ENCODE measurements at places on chromosomes 6 and 20.

GRCh38 chr20:62117658-62118057 lies 4.6 kb upstream of the LSM14B start:
- no peak for DNase-seq

- no peak for DNase-seq
Measured at GRCh38 chr6:39166912-39167290, 51.9 kb upstream of the SAYSD1 start.

DNA sequence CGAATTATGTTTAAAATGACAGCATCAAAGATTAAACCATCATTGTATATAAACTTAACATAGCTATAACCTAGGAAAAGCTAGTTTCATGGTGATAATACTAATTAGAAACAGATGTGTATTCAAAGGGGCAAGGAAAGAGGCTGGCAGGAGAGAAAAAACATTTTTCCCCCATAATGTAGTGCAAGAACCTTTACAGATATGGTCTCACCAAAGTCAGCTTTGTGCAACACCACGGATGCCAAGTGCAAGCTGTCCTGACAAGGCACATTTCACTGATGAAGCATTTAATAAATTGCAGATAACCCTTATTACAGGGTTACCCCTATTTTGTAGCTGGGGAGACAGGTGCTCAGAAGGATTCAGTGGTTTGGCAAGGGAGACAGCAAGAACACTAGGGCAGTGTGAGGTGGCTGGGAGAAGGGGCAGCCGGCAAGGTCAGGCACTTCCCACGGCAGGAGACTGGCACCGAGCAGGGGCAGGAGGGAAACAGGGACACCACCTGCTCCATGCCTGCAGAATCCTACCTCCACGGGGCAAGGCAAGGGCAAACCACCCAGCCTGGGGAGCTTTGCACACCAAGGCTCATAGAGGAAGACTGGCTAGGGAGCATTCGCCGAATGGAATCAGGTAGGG lies 6.5 kb downstream of the RPS6KA2 start:
- DNase-seq: no peak

DNA sequence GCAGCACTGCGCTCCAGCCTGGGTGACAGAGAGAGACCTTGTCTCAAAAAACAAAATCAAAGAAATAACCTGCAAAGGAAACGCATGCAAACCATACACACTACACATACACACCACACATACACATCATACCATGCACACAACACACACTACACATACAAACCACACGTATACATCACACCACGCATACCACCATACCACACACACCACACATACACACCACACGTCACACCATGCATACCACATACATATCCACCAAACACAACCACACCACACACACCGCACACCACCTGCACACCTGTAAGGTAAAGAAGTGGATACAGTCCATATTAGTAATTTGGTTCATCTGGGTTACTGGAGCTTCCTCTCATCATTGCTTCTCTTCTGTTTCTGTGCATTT lies 32.3 kb upstream of the F13A1 start:
- DNase-seq: no peak

- no peak for DNase-seq
Measured at GRCh38 chr6:16227048-16227562, 11.3 kb upstream of the GMPR start.

GRCh38 chr6:95321126-95321525 lies 256.2 kb upstream of the MANEA start:
- DNase-seq: no peak

DNA sequence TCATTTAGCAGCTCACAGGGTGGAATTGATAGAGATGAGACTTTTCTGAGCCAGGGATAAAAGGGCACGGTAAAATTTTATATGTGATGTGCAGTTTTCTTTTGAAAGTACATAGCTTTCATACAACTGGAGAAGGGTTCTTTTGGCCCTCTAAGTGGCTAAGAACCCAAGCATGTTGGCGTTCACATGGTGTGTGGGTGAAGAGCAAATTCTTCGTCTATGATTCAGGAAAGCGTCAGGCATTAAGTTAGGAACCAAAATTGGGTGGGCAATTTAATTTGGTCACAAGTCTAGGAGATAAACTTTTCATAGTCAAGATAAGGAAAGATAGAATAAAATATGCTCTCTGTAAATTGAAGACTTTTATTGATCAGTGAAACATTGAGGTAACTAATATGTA lies 153.9 kb downstream of the UTRN start:
- DNase-seq: no peak

GRCh38 chr6:157813750-157814455 lies 9.1 kb upstream of the SNX9 start:
- DNase-seq: no peak

DNA sequence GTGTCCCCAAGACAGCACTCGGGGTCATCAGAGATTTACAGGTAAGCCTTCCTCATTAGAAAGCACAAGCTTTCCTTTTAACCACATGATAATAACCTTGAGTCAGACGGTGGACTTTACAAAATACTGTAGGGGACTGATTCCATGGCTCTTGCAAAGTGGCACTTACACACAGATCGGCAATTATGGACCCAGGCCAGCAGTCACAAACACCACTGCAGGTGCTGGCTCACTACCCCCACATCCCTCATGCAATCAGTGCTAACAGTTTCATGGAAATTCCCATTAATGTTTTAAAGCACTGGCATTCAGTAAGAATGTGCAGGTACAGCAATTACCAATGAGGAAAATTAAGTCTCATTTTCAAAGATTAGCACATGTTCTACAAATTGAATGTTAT lies 516.5 kb downstream of the PRKN start:
- no peak for DNase-seq

DNA sequence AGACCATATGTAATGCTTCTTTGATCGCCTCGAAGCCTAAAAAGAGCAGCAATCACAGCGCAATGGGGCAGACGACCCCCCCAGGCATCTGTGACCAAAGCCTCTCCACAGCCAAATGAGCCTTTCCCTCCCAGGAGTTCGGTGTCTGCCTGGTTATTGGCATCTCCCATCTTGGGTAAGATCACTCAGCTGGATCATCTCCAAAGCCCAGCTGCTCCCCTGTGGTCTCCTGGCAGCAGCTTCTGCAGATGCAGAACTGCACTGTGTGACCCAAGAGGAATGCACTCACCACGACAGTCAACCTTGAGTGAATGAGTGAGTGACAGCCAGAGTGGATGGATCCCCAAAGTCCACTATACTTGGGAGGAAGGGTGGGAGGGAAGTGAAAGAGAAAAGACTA lies 44.8 kb upstream of the IYD start:
- no peak for DNase-seq

- no peak for DNase-seq
Measured at GRCh38 chr6:167491438-167492099, 166.7 kb downstream of the TTLL2 start.

DNA sequence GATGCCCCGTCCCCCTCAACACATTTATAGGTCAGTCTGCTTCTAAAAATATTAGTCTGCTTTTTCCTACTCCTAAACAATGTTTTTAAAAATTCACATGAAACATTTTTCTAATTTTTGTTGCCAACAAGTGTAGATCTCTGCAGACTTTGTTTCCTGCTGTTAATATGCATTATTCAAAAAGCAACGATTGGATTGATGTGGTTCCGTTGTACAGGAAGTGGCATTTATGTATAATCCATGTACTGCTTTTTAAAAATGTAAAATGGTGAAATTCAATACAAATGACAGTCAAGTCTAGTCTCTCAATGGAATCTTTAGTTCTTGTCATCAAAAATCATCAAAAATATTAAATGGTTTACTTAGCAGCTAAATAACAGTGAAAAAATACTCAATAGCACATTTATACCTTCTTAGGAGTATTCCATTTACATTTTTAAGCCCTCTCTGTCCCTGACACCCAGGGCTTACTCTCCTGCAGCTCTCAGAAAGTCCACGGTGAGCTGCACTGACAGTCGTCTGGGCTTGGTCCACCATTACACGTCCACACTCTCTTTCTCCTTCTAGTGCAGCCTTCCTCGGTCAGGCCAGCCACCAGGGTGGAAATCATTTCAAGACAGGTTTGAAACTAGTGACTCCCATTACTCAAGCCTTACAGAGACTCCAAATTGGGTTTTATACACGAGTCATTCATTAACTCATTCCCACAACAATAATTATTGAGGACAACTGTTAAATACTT lies 211.5 kb downstream of the TMEM200A start:
- DNase-seq: no peak

GRCh38 chr6:22327881-22328280 lies 31.0 kb upstream of the PRL start:
- DNase-seq: no peak

DNA sequence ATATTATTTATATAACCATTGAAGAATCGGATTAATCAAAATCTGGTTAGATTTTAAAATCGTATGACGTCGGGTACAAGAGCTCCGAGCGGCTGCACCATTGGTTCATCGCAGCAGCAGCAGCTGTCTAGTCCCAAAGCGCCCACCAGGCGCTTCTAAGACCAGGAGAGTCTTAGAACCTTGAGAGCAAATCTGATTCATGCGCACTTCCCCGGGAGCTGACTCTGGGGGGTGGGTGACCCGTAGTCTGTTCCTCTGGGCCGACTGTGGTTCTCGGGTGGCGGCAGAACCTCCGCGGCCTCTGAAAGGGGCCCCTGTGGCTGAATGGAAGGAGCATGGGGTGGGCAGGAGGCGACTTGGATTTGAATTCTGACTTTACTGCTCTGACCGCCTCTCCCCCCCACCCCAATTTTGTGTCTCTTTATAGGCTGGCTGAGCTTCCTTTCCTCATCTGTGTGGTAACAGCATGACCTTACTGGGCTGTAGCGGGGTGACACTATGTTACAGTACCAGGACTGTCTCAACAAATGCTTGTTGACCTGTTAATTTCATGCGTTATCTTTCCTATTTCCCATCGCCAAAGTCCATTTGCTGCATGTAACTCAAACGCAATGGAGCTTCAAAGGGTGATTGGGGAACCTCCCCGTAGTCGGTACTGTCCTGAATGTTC lies 119.7 kb downstream of the RTN4IP1 start:
- no peak for DNase-seq

DNA sequence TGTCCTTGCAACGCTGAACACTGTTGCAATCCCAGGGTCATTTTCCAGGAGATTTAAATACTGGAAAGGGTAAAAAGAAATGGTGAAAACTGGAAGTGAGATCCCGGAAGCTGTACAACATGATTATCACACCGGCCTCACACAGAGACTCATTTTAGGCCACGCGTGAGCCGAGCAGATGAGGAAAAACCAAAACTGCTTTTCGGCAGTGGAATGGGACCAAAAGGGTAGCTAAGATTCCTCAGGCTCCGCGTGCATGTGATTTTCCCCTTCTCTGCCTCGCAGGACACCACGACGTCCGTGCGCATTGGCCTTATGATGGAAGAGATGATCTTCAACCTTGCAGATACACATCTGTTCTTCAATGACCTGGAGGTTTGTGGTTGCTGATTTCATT lies 213.7 kb downstream of the ZMYND8 start:
- DNase-seq: no peak

- no peak for DNase-seq
Measured at GRCh38 chr6:82996156-82996555, 69.5 kb downstream of the UBE3D start.

GRCh38 chr6:84243240-84243639 lies 15.8 kb upstream of the CEP162 start:
- no peak for DNase-seq

- DNase-seq: no peak
Measured at GRCh38 chr6:127069659-127070279, 48.7 kb upstream of the RSPO3 start.

- DNase-seq: no peak
Measured at GRCh38 chr6:56368491-56368890, 121.1 kb upstream of the COL21A1 start.

GRCh38 chr20:43767686-43768474 lies 41.1 kb upstream of the GTSF1L start:
- no peak for DNase-seq

DNA sequence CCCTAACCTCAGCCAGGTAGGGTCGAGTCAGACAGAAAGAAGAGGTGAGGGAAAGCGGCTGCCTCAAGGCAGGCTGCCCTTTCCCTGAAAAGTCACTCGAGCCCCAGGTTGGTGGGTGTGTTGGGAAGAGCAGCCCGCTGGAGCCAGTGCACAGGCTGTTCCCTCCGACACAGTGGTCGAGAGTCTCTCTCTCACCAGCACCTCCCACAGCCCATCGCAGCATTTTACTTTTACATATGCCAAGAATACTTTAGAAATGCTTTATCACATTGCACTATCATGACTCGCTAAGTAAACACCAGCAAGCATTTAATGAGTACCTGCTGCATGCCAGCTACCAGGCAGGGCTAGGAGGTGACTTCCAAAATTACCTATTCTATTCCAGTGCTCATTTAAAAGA lies 1.7 kb downstream of the PRPH2 start:
- no peak for DNase-seq

DNA sequence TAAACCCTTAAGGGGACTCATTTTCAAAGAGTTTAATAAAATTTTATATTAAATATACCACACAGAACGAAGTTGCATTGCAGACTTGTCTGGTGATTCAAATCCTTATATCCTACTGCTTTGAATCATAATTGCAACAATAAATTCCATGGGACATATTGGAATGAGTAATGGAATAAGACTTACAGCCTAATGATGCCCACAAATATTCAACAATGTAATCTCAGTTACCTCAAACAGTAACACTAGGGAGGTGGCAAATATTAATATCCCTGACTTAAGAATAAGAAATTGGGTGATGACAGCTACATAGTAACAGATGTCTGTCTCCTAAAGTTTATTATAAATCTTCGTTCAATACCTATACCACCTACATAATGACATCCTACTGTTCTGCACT lies 52.6 kb downstream of the BMP5 start:
- DNase-seq: no peak

- DNase-seq: no peak
Measured at GRCh38 chr6:153059757-153060156, 57.2 kb upstream of the MTRF1L start.

DNA sequence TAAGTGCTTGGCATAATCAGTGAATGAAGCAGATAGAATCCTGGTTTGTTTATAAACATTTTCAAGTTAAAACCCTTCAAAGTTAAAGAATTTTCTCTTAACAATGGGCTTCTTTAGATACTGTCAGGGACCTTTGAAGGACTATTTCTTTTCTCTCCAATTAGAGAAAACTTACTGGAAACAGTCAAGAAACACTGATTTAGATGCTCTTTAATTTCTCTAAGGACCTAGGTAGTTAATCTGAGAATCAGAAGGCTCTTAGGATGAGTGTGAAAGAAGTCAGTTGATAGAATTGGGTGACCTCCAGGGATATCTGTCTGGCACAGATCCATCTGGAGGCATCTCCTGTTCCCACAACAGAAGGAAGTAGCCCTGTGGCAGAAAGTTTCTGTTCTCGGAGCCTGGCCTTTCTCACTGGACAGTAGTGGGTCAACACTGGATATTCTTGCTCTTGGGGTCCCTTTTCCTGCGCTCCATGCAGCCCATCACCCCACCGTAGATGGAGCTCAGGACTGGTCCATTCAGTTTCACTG lies 22.5 kb downstream of the KIAA0408 start:
- no peak for DNase-seq

DNA sequence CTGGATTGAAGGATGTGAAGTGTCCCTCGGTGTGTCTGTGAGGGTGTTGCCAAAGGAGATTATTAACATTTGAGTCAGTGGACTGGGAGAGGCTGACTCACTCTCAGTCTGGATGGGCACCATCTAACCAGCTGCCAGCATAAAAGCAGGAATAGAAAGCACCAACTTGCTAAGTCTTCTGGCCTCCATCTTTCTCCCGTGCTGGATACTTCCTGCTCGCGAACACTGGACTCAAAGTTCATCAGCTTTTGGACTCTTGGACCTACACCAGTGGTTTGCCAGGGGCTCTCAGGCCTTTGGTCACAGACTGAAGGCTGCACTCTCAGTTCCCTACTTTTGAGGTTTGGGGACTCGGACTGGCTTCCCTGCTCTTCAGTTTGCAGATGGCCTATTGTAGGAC lies 220.3 kb upstream of the LRFN2 start:
- DNase-seq: no peak

Measured in NCI-H187 (cell line).